ENCODE measurements at places on chromosomes 1 and 21.

- DNase-seq: no peak
Observed at GRCh38 chr1:209720826-209721225, 16.2 kb downstream of the HSD11B1 start.

DNA sequence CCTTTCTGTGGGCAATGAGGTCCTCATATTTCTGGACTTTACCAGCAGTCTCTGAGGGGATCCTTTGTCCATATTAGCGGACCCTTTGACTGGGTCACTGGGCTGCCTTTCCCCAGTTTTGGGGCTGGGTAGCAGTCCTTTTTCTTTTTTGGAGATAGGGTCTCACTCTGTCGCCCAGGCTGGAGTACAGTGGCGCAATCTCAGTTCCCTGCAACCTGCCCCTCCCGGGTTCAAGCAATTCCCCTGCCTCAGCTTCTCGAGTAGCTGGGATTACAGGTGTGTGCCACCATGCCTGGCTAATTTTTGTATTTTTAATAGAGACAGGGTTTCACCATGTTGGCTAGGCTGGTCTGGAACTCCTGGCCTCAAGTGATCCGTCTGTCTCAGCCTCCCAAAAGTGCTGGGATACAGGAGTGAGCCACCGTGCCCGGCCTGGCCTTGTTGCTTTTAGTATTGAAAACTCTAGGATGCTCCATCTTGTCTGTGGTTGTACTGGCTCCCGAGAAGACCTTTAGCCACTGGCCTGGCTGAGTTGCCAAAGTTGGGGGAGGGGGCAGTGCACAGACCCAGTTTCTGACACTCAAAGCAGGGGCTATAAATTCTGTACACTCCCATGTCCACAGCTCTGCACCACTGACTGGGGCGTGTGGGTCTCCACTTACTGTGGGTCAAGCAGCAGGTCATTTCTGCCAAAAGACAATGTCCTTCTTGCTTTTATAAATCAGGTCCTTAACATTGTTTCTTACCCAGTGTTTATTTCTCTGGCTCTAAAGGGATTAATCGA lies 33.1 kb downstream of the MAN1C1 start:
- no peak for DNase-seq

DNA sequence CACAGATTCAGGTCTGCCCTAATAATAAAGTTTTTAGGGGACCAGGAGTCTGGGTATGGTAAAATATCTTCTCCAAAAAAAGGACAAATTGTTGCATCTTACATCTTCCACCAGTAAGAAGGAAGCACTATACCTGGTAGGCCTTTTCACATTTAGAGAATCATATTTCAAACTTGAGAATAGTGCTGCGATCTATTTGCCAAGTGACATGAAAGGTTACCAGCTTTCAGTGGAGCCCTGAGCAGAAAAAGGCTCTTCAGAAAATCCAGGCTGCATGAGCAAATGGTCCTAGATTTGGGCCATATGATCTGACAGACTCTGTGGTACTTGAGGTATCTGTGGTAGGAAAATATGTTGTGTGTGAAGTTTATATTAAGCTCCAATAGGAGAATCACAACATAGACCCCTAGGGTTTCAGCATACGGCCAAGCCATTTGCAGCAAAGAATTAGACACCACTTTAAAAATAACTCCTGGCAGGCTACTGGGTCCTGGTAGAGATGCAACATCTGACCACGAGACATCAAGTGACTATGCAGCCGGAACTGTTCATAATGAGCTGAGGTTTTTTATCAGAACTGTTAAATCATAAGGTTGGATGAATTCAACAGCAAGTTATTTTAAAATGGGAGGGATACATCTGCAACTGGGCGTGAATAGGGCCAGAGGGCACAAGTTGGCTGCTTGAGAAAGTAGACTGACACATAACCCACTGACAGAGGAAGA lies 38.6 kb upstream of the CCDC190 start:
- peak; percentile 67 for DNase-seq

DNA sequence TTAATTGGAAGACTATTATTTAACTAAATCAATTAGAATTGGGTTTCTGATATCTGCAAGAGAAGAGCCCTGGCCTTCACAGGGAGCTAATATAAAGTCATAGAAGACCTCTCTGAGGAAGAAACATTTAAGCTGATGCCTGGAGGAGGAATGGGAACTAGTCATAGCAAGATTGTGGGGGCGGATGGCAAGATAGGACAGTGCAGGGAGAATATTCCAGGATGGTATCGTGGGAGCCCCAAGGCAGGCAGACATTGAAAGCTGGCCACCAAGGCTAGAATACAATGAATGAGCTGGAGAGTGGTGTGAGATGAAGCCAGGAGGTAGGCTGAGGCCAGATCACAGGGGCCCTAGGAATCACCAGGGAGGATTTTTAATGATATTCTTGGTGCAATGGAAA lies 20.8 kb upstream of the MYSM1 start:
- DNase-seq: no peak

- peak; percentile 72 for DNase-seq
Observed at GRCh38 chr1:203769505-203770343, 4.7 kb downstream of the LAX1 start.

GRCh38 chr1:168535536-168535935 lies 8.3 kb downstream of the XCL2 start:
- DNase-seq: no peak

GRCh38 chr1:5559078-5559477 lies 433.1 kb downstream of the NPHP4 start:
- DNase-seq: no peak

GRCh38 chr1:214551436-214552173 lies at the start of gene PTPN14:
PTPN14 (minus strand) TSS chr1:214551602; CDS start chr1:214464803, 86,799 bp downstream.
- DNase-seq: peak; percentile 81

DNA sequence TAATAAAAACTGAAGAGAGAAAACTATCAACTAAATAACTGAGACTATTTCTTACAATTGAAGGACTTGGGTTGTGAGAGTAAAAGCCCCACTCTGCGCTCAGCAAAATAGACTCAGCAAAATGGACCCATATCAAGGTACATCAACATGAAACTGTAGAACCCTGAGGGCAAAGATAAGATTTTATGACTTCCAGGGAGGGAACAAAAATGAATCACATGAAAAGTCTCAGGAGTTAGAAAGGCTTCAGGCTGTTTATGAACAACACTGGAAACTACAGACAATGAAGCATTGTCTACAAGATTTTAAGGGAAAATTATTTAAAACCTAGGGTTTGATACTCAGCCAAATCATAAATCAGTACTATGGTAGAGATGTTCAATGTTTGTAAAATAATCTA lies 434.3 kb downstream of the PTPRC start:
- DNase-seq: no peak

DNA sequence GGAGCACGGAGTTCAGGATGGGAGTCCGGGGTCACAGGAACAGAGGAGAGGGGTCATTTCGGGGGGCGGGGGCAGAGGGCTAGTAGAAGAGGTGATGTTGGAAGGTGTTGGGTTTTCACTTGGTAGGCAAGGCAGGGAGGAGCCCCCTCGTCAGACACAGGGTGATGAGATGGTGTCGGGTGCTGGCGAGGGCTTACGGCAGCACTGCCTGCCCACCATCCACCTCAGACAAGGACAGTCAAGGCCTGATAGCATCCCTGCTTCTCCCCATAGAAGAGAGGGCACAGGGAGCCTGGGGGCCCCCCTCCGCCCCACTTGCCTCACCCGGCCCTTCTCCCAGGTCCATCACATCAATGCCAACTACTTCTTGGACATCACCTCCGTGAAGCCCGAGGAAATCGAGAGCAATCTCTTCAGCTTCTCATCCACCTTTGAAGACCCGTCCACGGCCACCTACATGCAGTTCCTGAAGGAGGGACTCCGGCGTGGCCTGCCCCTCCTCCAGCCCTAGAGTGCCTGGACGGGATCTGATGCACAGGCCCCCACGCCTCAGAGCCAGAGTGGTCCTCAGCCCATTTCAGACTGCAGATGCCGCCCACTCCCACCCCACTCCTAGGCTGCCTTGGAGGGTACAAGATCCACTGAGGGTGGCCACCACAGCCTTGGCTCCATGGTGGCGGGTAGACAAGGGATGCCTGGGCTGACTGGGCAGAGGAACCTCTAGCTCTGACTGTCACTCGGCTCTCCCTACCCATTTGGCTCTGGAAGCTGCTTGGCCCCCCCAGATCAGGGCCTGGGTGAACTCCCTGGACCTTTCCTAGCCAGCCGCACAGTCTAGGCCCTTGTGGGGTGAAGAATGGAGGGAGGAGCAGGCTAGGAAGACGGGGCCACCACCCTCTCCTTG lies 4.3 kb upstream of the MTFR1L start:
- no peak for DNase-seq
